ENCODE measurements at places on chromosomes 12 and 14.

- no peak for DNase-seq
These were observed 274.1 kb upstream of the DAAM1 start for GRCh38 chr14:58914279-58914855.

GRCh38 chr12:24127919-24128721 lies 178.7 kb upstream of the SOX5 start:
- no peak for DNase-seq

DNA sequence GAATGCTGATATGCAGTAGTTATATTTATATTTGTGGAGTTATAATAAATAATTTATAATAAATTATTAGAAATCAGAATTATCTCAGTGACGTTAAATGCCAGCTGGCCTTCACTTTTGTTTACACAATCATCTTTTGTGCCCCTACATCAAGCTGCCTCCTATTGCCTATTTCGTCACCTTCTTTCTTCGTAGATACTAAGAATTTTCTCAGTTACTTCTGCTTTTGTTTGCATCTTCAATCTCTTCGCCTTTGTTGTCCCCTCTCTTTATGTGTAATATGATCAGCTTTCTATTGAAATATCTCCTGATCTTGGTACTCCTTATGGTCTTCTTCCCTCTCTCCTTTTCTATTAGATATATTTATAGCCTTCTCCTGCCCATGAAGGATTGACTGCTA lies 197.0 kb downstream of the ERC1 start:
- no peak for DNase-seq

DNA sequence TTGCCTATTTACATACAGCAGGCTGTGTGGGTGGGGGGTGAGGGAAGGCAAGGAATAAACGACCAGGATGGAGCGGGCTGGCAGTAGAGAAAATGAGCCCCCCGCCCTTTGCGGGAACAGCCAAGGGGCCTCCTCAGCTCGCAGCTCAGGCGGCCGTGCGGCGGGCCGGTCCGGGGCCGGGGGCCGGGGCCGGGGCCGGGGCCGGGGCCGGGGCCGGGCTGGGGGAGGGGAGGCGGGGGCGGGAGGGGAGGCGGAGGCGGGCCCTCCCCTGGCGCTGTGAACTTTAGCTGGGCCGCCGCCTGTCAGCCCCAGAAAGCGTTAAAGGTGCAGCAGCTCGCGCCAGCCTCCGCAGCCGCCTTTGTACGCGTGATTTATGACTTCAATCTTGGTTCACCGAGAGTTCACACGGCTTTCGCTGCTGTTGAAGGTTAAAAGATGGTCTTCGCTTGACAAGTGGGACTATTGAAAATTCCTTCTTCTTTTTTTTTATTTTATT lies 28.8 kb downstream of the HOXC4 start:
- peak; percentile 52 for DNase-seq

GRCh38 chr12:70002912-70003255 lies 177.9 kb downstream of the MYRFL start:
- DNase-seq = peak; percentile 6
